ENCODE measurements at places on chromosomes 7 and 10.

- DNase-seq = no peak
Observed at GRCh38 chr7:132472463-132473120, 103.7 kb downstream of the PLXNA4 start.

GRCh38 chr10:122168598-122169394, 102.3 kb upstream of the BTBD16 start:
- DNase-seq = no peak

DNA sequence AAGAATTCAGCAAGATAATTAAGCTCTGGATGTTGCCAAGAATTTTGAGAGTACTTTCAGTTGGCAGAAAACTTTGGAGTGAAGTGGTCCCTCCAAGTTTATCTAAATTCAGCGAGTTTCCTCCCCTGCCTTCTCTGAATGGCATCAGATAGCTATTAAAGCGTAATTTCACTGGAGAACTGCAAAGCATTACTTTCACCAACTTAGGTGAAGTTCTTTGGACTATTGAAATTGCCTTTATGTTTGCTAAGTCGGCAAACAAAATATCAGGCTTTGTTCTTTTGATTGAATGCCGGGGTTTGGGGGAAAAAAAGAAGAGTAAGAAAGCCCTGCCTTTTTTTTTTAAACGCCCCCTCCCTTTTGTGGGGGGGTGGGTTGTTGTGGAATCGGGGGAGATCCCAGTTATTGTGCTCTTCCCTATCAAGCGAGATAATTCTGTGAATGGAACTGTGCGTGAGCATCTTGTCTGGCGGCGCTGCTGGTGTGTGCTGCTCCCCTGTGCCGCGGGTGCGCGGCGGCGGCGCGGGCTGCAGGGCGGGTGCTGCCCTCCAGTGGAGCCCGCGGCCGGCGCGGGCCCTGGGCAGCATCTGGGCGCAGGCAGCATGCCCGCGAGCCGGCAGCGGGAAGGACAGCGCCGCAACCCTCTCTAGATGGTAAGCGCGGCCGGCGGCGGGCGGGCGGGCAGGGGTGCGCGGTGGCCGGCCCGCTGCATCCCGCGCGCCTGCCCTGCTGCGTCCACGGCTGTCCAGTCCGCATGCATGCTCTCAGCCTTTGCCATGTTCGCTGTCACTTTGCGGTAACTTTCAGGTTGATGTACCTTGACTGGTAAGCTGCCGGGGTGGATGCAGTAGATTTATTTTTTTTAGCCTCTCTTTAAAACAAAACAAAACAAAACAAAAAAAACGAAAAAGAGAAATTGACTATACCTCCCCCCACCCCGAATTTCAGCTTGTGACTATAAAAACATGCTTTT, 176.5 kb downstream of the TCF7L2 start:
- DNase-seq = peak; percentile 21

DNA sequence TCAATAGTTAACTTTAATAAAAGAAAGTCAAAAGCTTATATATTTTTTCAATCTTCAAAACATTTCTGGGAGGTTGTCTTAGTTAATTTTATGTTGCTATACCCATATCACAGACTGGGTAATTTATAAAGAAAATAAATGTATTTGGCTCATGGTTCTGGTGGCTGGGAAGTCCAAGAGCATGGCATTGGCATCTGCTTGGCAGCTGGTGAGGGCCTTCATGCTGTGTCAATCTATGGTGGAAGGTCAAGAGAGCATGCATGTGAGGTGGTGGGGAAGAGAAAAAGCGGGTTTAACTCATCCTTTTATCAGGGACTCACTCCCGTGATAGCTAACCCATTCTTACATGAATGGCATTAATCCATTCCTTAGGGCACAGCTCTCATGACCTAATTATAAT, 119.8 kb downstream of the EGFR start:
- DNase-seq = no peak

GRCh38 chr10:110009736-110010475, 2.1 kb downstream of the ADD3 start:
- peak; percentile 82 for DNase-seq

DNA sequence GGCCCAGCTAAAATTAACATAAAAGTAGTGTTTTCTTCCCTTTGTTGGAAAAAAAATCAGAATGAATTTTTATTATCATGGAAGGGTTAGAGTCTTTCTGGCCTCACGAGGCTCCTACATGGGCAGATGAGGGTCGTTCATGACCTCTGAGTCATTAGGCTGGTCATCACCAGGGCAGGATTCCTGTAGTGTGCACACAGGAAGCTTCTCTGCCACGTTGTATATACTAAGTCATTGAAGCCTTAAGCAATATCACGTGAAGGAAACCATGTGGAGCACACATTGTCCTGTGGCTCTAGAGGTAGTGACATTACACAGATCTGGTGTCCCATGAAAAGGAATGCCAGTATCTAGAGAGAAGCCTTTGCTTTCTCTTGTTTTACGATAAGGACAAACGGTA, 84.7 kb upstream of the C1QL3 start:
- no peak for DNase-seq

GRCh38 chr7:154775681-154776080, 227.2 kb downstream of the PAXIP1 start:
- DNase-seq = no peak

DNA sequence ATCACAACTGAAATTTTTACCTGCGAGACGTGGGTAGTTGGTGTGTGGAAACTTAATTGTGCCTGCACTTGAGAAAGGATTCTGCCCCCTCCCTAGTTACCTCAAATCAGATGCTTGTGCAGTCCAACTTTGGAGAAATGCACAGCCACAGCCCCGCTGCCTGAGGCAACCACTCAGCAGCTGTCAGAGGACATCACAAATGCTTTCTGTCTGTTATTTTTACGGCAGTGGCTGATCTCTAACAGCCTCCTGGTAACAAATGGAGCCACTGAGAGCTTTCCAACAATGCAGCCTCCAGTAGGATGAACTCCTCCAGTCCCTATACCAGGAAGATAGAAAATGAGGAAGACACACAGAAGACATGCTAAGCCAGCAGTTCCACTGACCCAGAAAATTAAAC, 712.2 kb upstream of the GHITM start:
- DNase-seq = no peak

GRCh38 chr7:140018125-140019043, 44.4 kb downstream of the PARP12 start:
- no peak for DNase-seq

GRCh38 chr7:48244864-48245271, 73.6 kb downstream of the ABCA13 start:
- no peak for DNase-seq

DNA sequence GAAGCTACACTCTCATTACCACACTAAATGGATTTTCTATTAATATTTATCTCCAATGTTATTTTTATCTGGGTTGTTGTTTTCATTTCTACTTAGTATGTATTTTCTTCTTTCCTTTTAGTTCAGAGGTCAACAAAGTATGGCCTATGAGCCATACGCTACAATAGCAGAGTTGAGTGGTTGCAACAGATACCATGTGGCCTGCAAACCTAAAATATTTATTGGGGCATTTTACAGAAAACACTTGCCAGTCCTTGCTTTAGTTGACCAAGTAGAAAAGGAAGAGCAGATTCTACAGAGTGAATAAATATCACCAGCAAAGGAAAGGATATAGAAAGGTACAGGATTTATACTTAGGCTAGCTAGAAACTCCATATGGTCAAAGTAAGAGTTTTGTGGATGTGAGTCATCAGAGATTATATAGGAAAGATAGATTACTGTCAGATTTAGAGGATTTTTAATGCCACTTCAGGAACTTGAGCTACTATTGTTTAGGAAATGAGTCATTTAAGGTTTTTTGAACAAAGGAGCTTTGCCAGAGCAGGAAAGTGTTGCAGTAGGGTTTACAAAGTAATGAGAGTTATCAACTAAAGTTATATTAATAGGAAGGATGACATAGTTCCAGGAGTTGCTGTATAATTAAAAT, 323.3 kb upstream of the KAT6B start:
- peak; percentile 63 for DNase-seq

Measured in activated CD4-positive, alpha-beta T cell treated with anti-CD3 and anti-CD28 coated beads, Interleukin-2, amount 50 U/mL, for 16 hours (primary cell).